ENCODE measurements at places on chromosomes 2 and 18. TPM values are rescaled to one million over a fixed set of nuclear protein-coding genes. Genes with fewer than 3 reads are reported as not detected.

GRCh38 chr2:28736034-28736433, 15.6 kb upstream of the PPP1CB start:
- DNase-seq, result no peak

- peak; percentile 40 for DNase-seq
These were observed 54.1 kb downstream of the LPIN2 start for GRCh38 chr18:2958819-2959298.

- DNase-seq, result no peak
These were observed 29.8 kb downstream of the COL6A3 start for GRCh38 chr2:237383991-237384671.

Gene CYP27C1
- total RNA-seq, result 3.5 TPM

- DNase-seq, result no peak
These were observed 12.2 kb upstream of the COL5A2 start for GRCh38 chr2:189191766-189192165.

GRCh38 chr2:137873536-137874244, 90.6 kb upstream of the HNMT start:
- DNase-seq, result no peak

Gene ACAA2
- total RNA-seq, result 27.0 TPM

- no peak for DNase-seq
These were observed 127.9 kb downstream of the PIEZO2 start for GRCh38 chr18:11021477-11021876.

DNA sequence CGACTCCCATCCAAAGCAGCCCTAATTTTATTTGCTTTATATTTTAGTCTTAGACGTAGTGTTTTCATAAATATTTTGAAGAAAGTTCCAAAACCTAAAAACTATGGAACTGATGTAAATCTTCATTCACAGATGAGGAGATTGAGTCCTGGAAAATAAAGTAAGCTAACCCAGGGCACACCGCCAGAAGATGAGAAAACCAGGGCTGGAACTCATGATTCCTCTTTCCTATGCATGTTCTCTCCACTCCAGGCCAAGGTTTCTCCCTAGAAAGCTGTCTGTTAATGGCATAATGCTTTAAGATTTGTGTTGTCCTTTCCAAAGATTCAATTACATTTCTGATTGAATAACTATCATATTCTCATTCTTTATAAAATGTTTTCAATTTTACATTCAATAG, 78.4 kb upstream of the ZC3H15 start:
- DNase-seq, result no peak

- DNase-seq, result no peak
These were observed 31.2 kb downstream of the ADI1 start for GRCh38 chr2:3488061-3488531.

GRCh38 chr2:191806396-191806795, 40.5 kb downstream of the CAVIN2 start:
- DNase-seq, result no peak

Gene DIPK1C
- 0.25 TPM for total RNA-seq

Gene FBXO11
- total RNA-seq, result 42.2 TPM

DNA sequence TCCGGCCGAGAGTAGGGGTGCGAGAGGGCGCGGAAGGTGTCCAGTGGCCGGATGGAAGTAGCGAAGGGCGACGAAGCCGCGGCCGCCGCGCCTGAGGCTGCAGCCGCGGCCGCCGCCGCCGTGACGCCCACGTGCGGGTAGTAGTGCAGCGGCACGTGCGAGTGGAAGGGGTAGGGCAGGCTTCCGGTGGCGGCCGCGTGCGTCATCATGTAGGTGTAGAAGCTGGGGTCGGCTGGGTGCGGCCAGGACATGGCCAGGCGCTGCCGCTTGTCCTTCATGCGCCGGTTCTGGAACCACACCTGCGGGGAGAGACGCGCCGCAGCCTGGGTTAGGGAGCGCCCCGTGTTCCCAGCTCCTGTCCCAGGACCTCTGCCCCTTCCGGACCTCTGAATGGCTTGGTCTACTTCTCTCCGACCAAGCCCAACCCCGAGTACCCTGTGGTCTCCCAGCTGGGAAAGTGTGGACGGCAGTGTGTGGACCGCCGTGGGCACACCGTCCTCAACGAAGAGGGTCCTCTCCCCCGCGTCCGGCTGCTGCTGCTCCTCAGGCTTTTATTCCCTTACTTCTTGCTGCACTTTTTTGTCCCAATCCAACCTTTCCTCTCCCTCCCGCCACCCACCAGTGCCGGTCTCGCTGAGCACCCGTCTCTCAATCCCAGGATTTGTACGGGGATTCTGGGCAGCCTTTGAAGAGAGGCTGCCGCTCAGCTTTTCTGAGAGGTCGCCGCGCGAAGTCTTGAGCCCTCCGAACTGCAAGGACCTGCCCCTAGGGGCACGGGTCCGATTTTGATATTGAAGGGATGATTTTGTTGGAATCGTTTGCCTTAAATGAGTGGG, 3.0 kb downstream of the EVX2 start:
- DNase-seq, result peak; percentile 64

- DNase-seq, result no peak
These were observed 89.2 kb upstream of the SALL3 start for GRCh38 chr18:78890388-78890787.

- DNase-seq, result no peak
These were observed 14.9 kb downstream of the MAL start for GRCh38 chr2:95040426-95040825.

DNA sequence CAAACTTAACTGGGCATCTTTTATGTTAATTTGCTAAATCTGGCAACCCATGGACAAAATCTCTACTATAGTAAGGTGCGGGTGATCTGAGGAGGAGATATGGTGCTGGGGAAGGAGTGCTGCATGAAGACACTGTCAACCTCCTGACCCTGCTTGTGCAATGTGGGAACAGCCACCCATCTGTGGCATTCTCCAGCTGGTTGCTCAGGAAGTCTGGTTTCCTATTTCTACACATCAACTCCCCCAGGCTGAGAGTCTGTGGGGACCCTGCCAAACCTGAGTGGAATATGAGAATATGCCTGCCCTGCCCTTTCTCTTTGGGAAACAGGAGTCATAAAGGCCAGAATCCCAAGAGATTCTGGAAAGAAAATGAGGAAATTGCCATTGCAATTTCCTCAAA, 60.1 kb upstream of the PAX3 start:
- peak; percentile 31 for DNase-seq

DNA sequence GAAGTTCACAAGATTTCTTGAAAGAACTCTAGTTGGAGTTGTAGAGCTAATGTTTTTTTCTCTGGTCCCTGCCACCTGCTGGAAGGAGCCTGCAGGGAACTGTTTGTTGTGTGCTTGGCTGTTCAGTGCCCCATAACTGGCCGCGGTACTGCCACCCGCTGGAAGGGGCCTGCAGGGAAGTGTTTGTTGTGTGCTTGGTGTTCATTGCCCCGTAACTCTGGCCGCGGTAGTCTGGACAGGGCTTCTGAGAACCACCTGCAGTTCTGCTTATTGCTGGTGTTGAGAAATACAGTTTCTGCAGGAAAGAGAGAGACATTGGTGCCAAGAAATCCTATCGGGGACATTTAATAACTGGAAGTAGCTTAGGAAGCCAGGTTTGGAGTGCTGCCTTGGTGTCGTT, 58.1 kb downstream of the AGAP1 start:
- DNase-seq, result no peak

DNA sequence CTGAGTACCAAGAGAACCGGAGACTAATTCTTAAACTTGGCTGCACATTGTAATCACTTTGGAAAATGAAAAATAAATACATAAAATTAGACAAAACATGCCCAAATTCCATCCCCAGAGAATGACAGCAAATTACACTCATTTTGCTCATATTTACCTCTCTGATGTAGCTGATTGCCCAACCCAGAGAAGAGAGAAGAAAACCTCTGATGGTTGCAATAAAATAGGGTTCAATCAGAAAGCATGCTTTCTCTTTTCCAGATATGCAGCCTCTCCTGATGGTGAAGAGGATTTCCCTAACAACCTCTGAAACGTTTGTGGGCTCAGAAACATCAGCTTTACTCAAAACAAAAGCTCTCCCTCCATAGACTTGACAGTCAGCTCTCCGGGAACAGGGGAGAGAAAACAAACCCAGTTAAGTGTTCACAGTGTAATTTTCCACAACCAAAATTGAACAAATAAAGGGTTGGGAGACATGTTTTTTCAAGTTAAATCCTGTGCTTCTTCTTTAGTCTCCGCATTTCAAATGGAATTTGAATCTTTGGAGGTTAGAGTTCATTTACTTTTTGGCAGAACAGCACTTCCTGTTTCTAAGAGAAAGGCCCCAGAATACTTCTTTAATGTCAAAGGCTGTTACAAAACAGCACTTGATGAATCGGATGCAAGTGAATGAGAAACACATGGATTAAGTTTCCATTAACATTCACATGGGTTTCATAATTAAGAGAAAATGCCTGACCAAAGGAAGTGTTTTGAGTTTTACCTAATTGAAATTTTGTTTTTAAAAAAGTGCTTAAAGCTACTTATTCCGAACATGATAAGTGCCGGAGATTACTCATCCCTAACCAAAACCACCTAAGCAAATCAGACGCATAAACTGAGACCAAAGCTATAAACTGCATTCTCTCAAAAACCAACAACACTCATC, 570.1 kb upstream of the SYT4 start:
- DNase-seq, result no peak

Gene TMEM247
- total RNA-seq, result not detected

GRCh38 chr2:147037048-147037447, 807.8 kb upstream of the ACVR2A start:
- DNase-seq, result no peak

DNA sequence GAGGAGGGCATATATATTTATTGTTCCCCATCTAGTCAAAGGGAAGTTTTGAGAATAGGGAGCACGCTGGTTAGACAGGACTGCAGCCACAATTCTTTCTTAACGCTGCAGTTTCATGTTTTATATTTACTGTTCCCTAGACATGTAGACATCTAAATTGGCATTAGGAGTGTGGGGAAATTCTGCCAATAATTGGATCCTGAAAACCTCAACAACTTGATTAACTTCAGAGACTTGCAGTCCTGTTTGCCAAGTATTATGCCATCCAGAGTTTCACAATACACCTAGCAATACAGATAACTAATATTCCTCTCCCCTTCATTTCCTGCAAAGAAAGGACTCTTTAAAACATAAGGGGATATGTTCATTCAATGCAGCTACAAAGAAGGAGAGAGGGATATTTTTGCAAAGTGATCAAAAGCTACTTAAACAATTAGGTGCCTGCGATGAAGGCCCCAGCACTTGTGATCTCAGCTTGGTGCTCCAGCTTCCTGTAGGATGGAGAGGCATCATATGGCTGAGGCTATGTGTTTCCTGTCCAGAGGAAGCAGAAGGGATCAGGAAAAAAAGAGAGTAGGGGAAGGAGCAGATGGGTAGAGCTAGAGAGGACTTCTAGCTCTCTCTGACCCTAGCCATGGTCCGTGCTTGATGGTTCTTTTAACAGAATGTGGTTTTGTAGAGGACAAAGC, 264.4 kb downstream of the MTX2 start:
- no peak for DNase-seq

DNA sequence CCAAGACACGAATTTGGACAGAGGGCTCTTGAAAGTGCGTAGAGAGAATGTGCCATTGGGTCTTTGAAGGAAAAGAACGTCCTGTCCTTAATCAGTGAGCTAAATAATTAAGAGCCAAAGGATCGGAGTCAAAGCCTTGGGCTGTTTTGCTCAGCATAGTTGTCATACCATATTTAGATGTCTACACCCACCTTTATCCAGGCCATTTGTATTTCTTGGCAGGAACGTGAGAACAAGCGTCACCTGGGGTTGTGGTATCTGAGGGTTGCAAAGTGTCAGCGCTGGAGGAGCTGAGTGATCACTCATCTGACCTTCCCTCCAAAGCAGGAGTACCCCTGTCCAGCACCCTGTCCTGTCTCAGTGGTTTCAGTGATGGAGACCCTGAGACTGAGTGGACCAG, 4.5 kb downstream of the LPIN1 start:
- no peak for DNase-seq

DNA sequence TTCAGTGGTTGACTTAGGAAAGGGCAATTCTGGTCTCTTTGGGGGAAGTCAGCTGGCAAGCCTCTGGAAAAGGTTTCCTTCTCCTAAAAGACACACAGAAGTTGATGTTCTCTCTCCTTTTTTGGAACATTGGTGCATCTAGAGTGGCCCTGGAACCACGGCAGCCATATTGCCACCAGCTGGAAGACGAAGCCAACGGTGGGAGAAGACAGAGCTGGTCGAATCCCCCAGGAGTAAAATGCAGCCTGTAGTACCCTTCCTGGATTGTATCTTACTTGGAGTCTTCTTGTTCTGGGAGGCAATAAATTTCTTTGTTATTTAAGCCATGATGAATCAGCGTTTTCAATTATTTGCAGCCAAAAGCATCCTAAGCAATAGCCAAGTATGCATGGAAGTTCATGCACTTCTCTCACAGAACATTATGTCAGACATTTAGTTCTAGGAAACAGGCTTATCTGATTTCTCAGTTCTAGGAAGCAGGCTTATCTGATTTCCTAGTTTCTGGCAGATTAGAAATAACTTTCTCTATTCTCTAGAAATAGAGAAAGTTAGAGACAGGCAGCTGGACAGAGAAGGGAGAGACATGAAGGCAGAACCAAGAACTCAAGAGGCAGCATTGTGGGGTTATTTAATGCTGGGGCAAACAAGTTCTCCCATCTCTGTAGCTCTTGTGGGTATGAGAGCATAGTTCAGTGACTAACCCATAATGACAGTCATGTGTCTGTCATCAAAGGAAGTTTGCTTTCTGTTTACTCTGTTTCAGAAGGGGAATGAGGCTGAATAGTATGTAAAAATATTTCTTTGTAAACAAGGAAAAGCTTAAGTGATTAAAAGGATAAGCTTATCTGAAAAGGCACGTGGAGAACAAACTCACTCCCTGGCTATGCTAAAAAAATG, 40.5 kb upstream of the NABP1 start:
- no peak for DNase-seq

- DNase-seq, result no peak
These were observed 118.4 kb downstream of the LRRC30 start for GRCh38 chr18:7349181-7349837.

- DNase-seq, result no peak
These were observed 20.5 kb downstream of the USP40 start for GRCh38 chr2:233546101-233546500.

DNA sequence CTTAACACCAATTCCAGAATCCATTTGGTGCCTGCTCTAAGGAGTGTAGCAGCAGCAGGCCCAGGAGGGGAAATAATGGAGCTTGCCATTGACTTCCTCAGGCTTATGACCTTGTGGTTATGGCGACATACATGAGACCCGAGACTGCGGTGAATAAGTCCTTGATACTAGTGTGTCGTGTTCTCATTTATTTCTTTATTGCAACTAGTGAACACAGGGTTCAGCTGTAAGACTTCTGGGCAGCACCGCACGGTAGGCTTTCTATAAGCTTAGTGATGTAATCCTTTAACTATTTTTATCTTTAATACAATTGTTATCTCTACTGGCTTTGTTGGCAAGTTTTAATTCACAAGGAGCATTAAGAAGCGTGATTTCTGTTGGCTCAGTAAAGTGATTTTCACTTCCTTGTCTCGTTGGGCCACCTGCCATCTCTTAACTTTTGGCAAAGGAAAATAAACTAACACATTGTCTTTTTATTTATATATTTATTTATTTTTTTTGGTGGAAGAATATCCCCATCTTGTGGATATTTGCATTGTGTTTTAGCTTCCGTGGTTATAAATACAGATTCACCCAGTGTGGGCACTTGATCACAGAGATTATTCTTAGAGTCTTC, 139.8 kb downstream of the LTBP1 start:
- no peak for DNase-seq

Data from lower leg skin (tissue), 4 donors.